Left colon (tissue), 2 donors: ENCODE measurements at places on chromosomes 1 and 21.

DNA sequence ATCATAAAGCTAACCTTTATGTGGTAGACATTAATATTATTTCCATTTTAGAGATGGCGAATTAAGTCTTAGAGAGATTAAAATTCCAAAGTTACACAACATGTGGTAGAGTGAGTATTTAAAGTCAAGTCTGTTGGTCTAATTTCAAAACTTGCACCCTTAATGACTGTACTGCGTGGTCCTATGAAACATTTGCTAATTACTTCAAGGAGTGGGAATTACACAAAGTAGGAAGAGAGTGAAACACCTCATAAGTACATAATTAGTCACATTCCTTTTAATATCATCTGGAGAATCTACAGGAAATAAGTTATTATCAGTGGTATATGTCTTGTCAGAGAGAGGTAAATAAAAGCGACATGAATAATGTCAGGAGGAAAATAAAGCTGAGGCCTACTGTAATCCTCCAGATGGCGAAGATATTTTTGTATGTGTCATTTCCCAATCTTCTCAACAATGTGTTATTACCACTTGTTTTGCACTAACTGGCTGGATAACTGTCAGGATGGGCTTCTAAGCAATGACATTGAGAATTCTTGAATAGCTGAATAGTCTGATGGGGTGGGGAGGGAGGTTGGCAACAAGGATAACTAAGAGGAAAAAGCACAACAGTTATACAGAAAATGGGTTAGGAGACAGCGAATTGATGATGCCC is 95.5 kb downstream of the TNFSF18 start:
- DNase-seq: no peak

- no peak for DNase-seq
Observed at GRCh38 chr1:162218546-162218945, 149.1 kb downstream of the NOS1AP start.

- no peak for DNase-seq
Observed at GRCh38 chr21:31493350-31493880, 149.4 kb upstream of the TIAM1 start.

GRCh38 chr1:236864996-236865817 is 70.1 kb downstream of the MTR start:
- no peak for DNase-seq

DNA sequence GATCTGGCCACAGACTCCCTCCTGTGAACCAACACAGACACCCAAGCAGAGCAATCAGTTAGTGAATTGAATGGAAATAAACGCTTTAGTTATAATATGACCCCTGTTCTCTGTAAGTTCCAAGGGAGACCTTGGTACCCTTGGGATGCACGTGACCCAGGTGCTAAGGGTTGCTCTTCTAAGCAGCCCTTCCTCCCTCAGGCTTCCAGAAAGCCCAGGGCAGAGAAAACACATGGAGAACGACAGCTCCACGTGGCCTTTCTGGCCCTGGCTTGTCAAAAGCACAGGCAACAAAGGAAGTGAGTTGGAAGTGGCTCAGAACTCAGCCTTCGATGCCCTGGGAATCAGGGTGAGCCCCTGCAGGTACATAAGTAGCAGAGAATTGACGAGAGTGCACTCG is 57.4 kb downstream of the LACTBL1 start:
- DNase-seq: no peak
